CD4-positive, alpha-beta T cell treated with Interleukin-1 beta for 1 hour (primary cell): ENCODE measurements at places on chromosomes 5 and 9.

DNA sequence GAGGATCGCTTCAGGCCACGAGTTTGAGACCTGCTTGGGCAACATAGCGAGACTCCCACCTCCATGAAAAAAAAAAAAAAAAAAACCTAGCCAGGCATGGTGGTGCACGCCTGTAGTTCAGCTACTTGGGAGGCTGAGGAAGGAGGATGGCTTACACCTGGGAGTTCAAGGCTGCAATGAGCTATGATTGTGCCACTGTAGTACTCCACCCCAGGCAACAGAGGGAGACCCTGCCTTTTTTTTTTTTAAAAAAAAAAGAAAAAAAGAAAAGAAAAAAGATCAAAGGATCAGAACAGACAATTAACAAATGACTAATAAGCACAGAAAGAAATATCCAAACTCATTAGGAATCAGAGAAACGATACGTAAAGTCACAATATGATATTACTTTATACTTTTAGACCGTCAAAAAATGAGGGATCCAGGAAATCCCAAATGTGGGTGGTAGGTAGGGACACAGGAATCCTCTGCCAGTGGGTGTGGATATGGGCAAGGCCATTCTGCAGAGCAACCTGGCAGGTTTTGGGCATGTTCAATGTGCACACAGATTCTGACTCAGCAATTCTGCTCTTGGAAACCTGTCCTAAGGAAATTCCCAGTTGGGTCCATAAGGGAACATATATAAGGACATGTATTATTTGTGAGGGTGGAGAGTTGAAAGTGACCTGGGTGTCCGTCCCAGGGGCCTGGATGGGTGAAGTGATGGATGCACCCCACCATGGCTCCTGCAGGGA, 144.7 kb upstream of the TBC1D2 start:
- no peak for DNase-seq

DNA sequence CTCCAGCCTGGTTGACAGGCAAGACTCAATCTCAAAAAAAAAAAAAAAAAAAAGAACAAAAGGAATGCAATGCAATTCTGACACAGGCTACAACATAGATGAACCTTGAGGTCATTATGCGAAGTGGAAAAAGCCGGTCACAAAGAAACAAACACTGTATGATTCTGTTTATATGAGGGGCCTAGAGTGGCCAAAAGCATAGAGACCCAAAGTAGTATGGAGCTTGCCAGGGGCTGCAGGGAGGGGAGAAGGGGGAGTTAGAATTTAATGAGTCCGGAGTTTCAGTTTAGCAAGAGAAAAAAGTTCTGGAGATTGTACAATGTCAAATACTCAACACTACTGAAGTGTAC, 33.2 kb upstream of the ASS1 start:
- no peak for DNase-seq

DNA sequence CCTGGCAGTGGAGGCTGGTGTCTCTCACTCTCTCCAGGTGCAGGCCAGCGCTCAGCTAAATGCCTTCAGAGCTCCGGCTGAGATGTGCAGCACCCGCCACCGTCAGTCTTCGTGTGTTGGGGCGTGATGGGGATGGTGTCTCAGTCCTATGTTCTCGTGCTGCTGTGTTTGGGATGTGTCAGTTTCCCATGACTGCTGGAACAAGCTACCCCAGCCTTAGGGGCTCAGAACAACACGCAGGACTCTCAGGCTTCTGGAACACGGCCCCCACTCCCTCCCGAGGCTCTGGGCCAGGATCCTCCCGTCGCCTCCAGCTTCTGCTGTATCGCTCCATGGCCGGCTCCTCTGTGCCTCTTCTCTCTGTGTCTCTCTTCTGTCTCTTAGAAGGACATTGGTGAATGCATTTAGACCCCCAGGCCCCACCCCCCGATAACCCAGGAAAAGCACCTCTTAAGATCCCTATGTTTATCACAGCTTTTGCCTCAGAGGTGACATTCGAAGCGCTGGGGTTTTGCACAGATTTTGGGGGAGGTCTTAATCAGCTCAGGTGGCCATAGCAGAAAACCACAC, 9.6 kb upstream of the CEP72 start:
- no peak for DNase-seq

DNA sequence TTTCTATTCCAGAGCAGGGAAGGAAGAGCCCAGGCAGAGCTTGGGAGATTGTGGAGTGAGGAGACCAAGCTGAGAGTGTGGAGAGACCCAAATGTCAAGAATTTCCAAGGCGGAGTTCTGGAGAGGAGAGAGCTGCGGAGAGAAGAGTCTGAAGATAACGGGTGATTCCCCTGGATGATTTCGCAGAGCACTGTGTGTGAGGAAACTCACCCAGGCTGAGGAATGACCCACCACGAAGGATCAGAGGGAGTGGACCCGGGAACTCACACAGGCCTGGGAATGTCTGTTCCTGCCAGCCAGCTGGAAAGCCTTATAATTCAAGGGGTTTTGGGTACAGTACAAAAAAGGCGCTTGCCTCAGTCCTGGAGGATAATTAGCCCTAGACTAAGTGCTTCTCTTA, 94.2 kb downstream of the WNK2 start:
- DNase-seq: no peak

DNA sequence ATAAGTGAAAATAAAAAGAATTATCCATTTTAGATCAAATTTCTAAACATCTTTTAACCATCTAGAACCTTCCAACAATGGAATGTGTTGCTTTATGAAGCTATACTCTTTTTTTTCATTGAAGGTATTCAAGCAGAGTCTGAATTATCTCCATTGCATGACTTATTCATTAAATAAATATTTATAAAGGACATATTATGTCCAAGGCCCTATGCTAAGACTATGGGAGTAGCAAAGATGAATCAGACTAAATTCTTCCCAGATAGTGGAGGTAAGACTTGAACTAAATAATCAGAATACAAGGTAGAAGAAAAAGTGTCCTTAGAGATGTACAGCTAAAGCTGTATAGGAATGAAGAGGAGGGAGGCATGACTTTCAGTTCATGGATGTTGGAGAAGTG, 215.5 kb upstream of the RGMB start:
- no peak for DNase-seq

- no peak for DNase-seq
Measured at GRCh38 chr5:116360008-116360853, 214.4 kb downstream of the SEMA6A start.

- peak; percentile 54 for DNase-seq
Measured at GRCh38 chr9:125558453-125559092, 148.4 kb downstream of the MAPKAP1 start.

- DNase-seq: no peak
Measured at GRCh38 chr9:118962426-118962825, 406.8 kb downstream of the BRINP1 start.

DNA sequence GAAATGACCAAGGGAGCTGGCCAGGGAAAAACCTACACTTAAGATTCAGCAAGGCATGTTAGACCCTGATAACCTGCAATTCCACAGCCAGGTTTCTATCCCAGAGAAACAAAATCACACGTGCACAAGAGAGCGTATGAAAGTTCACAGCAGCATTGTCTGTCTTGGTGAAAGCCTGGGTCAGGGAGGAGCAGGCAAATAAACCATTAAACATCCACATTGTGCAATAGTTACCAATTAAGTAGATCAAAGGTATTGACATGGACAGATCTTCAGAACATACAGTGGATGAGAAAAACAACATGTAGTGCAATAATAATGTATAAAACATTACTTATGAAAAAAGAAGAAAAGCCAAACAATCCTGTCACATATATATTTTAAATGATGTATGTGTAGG, 15.9 kb upstream of the GPX3 start:
- DNase-seq: no peak

GRCh38 chr5:142246258-142246657, 78.6 kb downstream of the SPRY4 start:
- no peak for DNase-seq

DNA sequence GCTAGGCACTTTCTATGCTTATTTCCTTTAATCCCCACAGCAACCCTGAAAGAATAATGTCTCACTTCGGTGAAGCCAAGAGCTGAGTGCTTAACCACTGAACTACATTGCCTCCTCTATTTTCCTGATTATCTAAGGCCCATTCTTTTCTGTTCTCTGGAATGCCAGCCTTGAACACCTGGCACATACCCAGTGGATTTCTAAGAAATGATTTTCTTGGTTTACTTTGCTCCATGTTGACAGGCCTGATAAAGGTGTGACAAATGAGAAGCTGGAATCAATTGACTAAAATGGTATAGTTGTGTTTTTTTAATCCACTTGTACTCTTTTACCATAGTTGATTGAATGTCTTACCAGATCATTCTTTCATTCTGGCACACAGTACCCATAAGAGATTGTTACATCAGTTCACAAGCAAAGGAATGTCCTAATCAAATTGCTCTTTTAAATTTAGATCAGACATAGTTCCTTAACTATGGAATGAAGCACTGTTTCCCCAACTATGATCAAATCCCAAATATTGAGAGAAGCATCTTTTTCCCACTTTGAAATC, 9.0 kb upstream of the ENC1 start:
- DNase-seq: no peak

- no peak for DNase-seq
Measured at GRCh38 chr9:77176106-77176505, 1.2 kb upstream of the VPS13A start.

DNA sequence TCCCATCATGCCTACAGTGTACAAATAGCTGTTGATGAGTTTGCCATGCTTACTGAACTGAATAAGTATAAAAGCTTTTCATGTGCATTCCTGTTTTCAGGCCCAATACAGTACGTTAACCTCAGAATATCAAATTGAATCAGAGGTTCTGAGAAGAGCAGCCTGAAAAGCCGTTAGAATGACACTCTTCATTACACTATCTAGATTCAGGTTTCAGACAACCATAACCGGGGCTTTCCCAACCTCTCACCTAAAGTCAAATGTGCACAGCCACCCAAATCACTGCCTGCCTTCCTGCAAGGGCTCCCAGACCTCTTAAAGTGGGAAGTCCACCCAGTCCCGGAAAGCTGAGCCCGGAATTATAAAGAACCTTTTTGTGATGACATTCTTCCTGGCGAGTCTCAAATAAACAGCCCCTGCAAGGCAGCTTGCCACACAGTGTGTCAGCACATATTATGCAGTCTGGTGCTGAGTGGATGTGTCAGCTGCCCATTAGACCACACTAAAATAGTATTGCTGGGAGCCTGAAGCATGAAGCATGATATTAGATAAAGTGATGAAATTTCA, 245.8 kb downstream of the TLE4 start:
- no peak for DNase-seq

GRCh38 chr9:122179054-122179689, 19.5 kb downstream of the MORN5 start:
- no peak for DNase-seq

GRCh38 chr5:91443023-91443422, 59.9 kb upstream of the ARRDC3 start:
- DNase-seq: no peak

DNA sequence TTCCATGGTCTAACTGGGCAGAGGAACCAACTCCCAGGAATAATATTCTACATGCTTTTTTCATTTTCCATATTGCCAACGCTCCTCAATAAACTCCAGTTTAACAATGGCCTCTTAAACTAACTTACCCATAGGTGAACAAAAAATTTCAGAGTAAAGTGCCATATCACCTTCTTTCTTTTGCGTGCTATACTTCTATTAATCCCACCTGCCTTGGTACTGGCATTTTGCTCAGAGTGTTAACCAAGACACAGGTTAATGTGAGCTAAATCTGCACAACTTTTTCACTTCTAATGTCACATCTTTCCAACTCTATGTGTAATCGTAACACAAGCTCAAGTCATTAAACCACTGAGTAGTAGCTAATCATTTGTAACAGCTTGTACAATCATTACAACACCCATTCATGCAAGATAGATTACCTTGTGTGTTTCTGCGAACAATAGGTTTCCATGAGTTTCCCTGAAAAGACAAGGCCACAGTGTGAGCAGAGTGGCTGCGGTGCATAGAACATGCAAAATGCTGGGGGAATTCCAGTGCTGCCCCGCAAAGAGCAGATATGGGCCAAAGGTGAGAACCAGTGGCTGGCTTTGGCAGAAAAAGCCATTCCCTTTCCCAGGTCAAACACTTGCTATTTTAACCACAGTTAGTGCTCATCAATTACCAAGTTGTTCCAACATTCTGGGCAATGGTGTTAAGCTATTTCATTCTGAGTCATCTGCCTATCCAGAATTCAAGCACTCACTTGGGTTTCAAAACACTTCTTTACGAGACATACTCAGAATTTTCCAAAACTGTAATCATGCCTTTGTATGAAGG, 42.8 kb downstream of the TIMD4 start:
- DNase-seq: peak; percentile 33

GRCh38 chr9:111154081-111154562, 115.9 kb upstream of the LPAR1 start:
- no peak for DNase-seq

GRCh38 chr5:36667824-36668223, 61.4 kb downstream of the SLC1A3 start:
- DNase-seq: no peak

GRCh38 chr5:178940569-178941360, at the start of gene ZNF454:
TSS of gene ZNF454 (plus strand) at chr5:178941198. CDS start at chr5:178942792, 1,594 bp downstream.
- no peak for DNase-seq

DNA sequence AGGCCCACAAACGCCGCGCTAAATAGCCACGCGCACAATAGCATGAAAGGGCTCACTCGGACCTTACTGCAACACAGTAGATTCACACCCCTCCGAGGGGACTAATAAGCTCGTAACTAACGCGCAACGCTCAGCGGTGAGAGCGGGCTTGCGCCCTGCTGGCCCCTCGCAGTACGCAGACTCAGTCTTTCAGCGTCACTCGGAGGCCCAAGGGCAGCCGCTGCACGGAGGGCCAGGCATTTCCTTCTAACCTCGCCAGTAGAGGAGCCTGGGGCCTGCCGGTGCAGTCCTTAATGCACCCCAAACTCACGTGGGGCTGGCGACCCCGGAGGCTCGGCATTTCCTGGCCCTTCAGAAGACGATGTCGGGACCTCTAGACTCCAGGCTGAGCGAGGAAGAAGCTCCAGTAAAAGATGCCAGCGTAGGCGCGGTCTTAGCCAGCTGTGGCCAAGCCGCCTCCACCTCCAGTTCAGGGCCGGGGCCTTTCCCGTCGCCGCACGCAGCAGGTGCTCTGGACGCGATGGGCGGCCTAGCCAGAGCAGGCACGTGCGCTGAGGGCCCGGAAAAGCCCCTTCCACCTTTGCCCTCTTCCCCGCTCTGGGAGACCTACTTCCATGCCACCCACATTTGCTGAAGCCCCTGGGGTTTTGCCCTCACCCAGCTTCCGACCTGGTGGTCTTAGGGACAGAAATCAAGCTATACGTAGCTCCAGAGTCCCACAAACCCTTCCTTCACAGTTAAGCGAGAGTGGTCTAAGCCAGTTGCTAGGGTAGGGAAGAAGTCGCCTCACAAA, 38.3 kb upstream of the TIFAB start:
- DNase-seq: no peak

DNA sequence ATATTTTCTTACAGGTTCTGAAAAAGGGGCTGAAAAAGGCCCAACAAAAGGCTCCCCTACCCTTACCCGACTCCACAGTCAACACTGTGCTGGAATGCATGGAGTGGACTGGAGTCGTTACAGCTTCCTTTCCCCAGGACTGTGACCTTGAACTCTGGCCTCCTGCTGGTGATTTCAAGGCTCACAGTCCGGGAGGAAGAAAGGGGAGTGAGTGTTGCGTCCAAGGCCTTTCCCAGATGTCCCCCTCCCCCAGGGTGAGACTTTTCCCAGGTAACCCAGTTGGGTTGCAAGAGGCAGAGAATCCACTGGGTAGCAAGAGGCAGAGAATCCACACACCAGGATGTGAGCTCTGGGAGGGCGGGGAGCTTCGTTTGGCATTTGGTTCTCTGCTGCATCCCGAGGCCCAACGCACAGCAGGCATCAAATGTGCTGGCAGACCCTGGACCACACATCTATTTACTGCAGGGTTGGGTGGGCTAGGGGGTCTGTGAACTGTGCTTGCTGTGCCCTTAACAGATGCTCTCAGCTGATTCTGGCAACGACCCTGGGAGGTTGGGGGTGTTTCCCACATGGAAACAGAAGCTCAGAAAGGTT, 37.5 kb downstream of the FABP6 start:
- no peak for DNase-seq

GRCh38 chr9:84285381-84285780, 55.2 kb downstream of the SLC28A3 start:
- no peak for DNase-seq
